ENCODE measurements at places on chromosomes 4 and X.

DNA sequence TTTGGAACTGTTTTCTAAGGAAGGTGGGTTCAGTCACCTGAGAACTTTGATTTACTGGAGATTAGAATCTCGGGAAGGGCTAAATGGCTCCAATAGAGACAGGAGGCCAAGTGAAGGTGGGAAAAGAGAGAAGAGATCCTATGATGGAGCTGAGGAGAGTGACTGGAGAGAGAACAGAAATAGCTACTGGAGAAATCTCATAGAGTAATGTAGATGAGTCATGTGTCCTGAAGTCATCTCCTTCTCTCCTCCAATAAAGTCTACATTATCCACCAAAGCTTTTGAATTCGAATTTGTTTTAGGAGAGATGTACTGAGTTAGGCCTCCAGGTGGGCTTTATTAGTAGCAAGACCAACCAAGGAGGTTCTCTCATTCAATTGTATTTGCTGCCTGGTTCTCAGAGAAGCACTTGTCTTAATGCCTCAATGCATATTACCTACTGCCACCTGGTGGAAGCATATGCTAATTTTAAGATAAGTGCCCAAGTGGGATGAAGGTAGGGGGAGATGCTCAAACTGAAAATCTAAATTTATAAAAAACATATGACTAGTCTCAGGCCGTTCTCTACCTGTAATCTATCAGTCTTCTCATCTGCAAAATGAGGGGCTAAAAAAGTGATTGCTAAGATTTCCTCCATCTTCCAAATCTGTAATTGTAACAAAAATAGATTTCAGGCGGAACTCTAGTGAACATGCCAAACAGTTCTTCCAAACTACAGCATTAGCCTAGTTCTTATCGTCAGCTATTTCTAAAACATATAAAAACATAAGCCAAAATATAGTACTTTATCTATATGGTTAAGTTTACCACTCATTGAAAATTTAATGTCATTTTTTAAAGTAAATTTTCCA, 24.4 kb downstream of the TXK start:
- H3K4me1 ChIP-seq, result peaks cover 33% of the 10 kb centered on the region
- no peaks in the 10 kb centered on the region for H3K27me3 ChIP-seq
- no peak for DNase-seq
- H3K27ac ChIP-seq, result no peak overlapping the region
- H3K36me3 ChIP-seq, result peaks cover 58% of the 10 kb centered on the region

- H3K27me3 ChIP-seq, result no peaks in the 10 kb centered on the region
- H3K27ac ChIP-seq, result no peak overlapping the region
- no peaks in the 10 kb centered on the region for H3K36me3 ChIP-seq
- no peak for DNase-seq
Observed at GRCh38 chr4:52910115-52910514, 48.0 kb downstream of the RASL11B start.

- DNase-seq, result no peak
- no peaks in the 10 kb centered on the region for H3K27me3 ChIP-seq
- no peak overlapping the region for H3K27ac ChIP-seq
- H3K4me1 ChIP-seq, result no peaks in the 10 kb centered on the region
- H3K36me3 ChIP-seq, result no peaks in the 10 kb centered on the region
Observed at GRCh38 chr4:69057620-69058409, 38.5 kb upstream of the UGT2B7 start.

GRCh38 chr4:71251261-71251660, 87.6 kb upstream of the SLC4A4 start:
- H3K36me3 ChIP-seq, result no peaks in the 10 kb centered on the region
- H3K27me3 ChIP-seq, result peaks cover 5% of the 10 kb centered on the region
- no peaks in the 10 kb centered on the region for H3K4me1 ChIP-seq

DNA sequence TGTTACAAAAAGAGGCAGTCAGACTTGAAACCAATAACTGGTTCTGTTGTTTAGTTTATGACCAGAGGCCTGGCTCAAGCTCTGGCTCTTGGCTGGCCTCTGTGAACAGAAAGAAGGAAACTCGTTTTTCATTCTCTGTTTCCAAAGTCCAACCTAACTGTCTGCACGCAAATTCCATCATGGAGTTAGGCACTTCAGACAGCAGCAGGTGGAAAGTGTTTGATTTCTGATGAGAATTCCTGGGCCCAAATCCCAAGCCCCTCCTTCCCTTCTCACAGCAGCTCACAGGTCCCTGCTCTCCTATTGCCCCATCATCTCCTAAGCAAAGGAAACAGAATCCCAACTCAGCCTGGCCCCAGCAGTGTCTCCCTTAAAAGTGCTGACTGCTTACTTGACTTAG, 42.8 kb upstream of the FGF16 start:
- H3K4me1 ChIP-seq, result no peaks in the 10 kb centered on the region
- H3K27me3 ChIP-seq, result no peaks in the 10 kb centered on the region
- H3K4me3 ChIP-seq, result no peak overlapping the region

DNA sequence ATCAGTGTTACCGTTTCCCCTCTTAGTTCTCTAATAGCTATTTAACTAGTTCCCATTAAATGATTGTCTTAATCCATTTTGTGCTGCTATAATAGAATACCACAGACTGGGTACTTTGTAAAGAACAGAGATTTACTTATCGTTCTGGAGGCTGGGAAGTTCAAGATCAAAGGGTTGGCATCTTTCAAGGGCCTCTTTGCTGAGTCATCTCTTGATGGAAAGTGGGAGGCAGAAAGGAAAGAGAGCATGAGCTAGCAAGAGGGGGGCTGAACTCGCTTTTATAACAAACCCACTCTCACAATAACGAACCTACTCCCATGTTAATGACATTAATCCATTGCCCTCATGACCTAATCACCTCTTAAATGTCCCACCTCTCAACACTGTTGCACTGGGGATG, 17.4 kb upstream of the NKX3-2 start:
- no peak overlapping the region for H3K4me3 ChIP-seq
- peaks cover 8% of the 10 kb centered on the region for H3K36me3 ChIP-seq
- no peak overlapping the region for H3K27ac ChIP-seq
- H3K4me1 ChIP-seq, result no peaks in the 10 kb centered on the region
- no peak for DNase-seq

DNA sequence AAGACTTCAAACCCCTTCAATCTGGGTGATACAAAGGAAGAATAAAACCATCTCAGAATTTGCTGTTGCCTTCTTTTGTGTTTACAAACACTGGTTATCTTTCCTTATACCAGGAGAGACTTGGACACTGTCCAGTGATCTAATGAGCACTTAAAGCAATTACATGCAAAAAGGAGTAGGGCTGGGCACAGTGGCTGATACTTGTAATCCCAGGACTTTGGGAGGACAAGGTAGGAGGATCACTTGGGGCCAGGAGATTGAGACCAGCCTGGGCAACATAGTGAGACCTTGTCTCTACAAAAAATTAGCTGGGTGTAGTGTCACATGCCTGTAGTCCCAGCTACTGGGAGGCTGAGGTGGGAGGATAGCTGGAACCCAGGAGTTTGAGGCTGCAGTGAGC, 95.7 kb upstream of the DRD5 start:
- no peaks in the 10 kb centered on the region for H3K36me3 ChIP-seq
- H3K27ac ChIP-seq, result no peak overlapping the region
- DNase-seq, result no peak
- H3K4me3 ChIP-seq, result no peak overlapping the region

- peaks cover 42% of the 10 kb centered on the region for H3K4me1 ChIP-seq
- H3K27me3 ChIP-seq, result no peaks in the 10 kb centered on the region
- peak overlapping the region; percentile 91 for H3K27ac ChIP-seq
Observed at GRCh38 chr4:169410839-169411770, 140.3 kb upstream of the SH3RF1 start.

DNA sequence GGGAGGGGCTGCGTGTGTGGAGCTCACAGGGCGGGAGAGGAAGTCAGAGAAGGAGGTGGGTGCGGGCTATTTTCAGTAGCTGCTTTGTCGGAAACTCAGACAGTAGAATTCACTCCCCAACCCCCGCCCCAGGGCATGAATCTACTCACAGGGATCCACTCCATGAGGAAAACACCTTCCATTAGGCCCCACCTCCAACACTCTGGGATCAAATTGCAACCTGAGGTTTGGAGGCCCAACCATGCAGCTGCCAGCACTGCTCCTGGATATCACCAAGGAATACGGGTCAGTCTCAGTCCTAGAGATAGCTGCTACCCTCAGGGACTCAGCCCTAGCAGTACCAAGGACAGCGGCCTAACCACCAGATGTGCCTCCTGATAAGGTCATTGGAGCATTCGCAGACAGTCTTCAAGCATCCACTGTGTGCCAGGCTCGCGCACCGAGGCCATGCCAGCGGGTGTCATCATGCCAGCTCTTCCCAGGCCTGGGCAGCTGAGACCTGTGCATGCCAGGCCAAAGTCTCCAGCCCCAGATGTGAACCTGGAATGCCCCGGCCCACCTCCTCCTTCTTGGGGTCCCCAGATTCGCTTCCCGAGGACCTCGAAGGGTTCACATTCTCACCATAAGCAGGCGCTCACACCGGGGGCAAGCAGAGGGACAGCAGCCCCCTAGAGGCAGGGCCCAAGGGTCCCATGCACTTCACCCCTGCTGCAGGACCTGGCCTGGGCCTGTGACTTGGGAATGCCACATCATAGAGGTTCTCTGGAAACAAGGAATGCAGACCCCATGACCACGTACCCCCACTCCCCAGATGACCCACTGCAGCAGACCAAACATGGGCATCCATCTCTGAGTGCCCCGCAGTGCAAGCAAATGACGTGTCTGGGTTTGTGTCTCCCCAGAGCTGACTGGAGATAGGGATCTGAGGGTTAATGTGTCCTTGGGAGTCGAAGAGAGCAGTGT, 102.3 kb downstream of the ADRA2C start:
- H3K27me3 ChIP-seq, result peaks cover 49% of the 10 kb centered on the region
- H3K4me1 ChIP-seq, result peaks cover 3% of the 10 kb centered on the region
- H3K36me3 ChIP-seq, result no peaks in the 10 kb centered on the region
- peak; percentile 32 for DNase-seq
- H3K27ac ChIP-seq, result no peak overlapping the region

GRCh38 chr4:182179105-182179504, 64.1 kb upstream of the TENM3 start:
- no peak overlapping the region for H3K27ac ChIP-seq
- H3K4me3 ChIP-seq, result no peak overlapping the region
- H3K4me1 ChIP-seq, result no peaks in the 10 kb centered on the region
- no peaks in the 10 kb centered on the region for H3K36me3 ChIP-seq
- no peaks in the 10 kb centered on the region for H3K27me3 ChIP-seq
- DNase-seq, result no peak

GRCh38 chrX:55161581-55161980, 58.6 kb upstream of the PAGE5 start:
- peaks cover 16% of the 10 kb centered on the region for H3K27me3 ChIP-seq
- DNase-seq, result no peak
- peak overlapping the region; percentile 96 for H3K27ac ChIP-seq
- peak overlapping the region; percentile 84 for H3K4me3 ChIP-seq
- no peaks in the 10 kb centered on the region for H3K36me3 ChIP-seq

DNA sequence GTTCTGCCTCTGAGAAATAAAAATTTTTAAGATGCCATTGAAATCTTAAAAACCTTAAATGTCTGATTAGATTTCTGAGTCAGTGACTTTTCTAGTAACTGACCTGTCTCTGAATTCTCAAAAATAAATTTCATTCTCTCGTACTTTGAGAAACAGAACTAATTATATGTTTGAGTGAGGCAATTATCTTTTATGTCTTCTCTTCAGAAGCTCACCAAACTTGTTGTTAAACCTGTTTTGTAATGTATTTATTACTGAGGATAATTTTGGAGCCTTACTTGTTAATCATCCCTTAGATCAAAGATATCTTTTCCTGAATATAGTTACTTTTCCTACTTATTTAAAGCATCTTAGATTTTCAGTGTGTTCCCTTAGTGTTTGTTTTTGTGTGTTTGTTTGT, 64.5 kb upstream of the MMAA start:
- H3K4me1 ChIP-seq, result peaks cover 5% of the 10 kb centered on the region
- H3K27ac ChIP-seq, result no peak overlapping the region
- H3K4me3 ChIP-seq, result no peak overlapping the region
- H3K27me3 ChIP-seq, result no peaks in the 10 kb centered on the region

- H3K4me1 ChIP-seq, result peaks cover 11% of the 10 kb centered on the region
- no peak overlapping the region for H3K27ac ChIP-seq
- no peak for DNase-seq
- H3K4me3 ChIP-seq, result no peak overlapping the region
Observed at GRCh38 chr4:38463268-38463958, 200.6 kb upstream of the KLF3 start.

DNA sequence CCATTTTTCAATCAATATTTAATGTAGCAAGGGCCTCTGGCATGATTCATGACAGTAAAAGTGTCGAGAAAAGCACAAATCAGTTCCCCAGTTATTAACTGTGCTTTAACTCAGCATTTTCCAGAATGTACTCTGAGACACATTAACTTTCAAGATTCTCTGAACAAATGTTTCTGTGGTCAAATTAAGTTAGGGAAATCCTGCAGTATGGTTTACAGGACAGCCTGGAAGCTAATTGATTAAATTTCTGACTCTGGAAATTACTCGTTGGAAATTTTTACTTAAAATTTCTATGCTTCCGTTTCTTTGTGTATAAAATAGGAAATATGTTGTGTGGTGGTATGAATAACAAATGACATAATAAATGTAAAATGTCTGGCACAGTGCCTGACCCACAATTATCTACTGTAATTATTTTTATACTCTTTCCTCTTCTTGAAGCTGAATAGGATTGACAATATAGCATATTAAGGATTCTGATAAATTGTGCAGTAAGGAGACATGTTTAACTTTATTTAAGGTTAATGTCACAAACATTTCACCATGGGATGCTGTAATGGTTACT, 33.7 kb downstream of the STK32B start:
- no peak for DNase-seq
- H3K27me3 ChIP-seq, result no peaks in the 10 kb centered on the region
- no peak overlapping the region for H3K27ac ChIP-seq
- H3K4me1 ChIP-seq, result no peaks in the 10 kb centered on the region
- H3K4me3 ChIP-seq, result no peak overlapping the region

GRCh38 chrX:30156880-30157560, 58.3 kb upstream of the MAGEB2 start:
- H3K27ac ChIP-seq, result no peak overlapping the region
- DNase-seq, result no peak
- H3K4me1 ChIP-seq, result no peaks in the 10 kb centered on the region
- no peak overlapping the region for H3K4me3 ChIP-seq
- no peaks in the 10 kb centered on the region for H3K36me3 ChIP-seq

DNA sequence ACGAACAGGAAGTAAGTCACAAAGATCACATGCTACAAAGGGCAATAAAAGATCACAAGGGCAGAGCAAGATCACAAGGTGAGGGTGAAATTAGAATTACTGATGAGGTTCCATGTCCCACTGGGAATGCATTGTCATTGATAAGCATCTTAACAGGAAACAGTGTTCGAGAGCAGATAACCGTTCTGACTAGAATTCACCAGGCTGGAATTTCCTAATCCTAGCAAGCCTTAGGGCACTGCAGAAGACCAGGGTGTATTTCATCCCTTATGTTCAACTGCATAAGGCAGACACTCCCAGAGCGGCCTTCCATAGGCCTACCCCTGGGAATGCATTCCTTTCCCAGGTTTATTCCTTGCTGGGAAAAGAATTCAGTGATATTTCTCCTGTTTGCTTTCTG, 980.6 kb upstream of the LCORL start:
- H3K4me3 ChIP-seq, result no peak overlapping the region
- H3K4me1 ChIP-seq, result no peaks in the 10 kb centered on the region
- no peak overlapping the region for H3K27ac ChIP-seq
- DNase-seq, result no peak
- no peaks in the 10 kb centered on the region for H3K36me3 ChIP-seq

- no peaks in the 10 kb centered on the region for H3K27me3 ChIP-seq
- H3K4me3 ChIP-seq, result no peak overlapping the region
- H3K4me1 ChIP-seq, result no peaks in the 10 kb centered on the region
- no peak overlapping the region for H3K27ac ChIP-seq
Observed at GRCh38 chr4:70192895-70193294, 2.6 kb upstream of the ODAM start.

- no peak for DNase-seq
- H3K4me3 ChIP-seq, result no peak overlapping the region
- no peaks in the 10 kb centered on the region for H3K27me3 ChIP-seq
- H3K27ac ChIP-seq, result no peak overlapping the region
- H3K4me1 ChIP-seq, result no peaks in the 10 kb centered on the region
Observed at GRCh38 chr4:187209921-187210613, 486.4 kb upstream of the FAT1 start.
